GM04504 (cell line): ENCODE measurements at places on chromosomes 6 and 20.
A peak's percentile ranks its signal among the peaks of the same experiment; 100 is the strongest.

- no peak for DNase-seq
Measured at GRCh38 chr20:44785768-44786167, 24.6 kb downstream of the RIMS4 start.

DNA sequence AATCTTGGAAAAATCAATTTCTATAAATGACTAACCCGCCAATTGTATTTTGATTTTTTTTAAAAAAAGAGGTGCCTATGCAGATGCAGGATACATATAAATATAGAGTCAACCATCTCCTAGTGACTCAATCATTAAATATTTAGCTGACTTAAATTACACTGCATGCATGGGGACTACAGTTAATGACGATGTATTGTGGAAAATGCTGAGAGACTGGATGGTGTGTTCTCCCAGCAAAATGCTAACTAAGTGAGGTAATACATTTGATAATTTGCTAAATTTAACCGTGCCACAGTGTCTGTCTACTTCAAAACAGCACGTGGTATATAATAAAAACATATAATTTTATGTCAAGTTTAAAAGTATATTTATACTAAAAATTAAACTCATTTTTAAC lies 341.6 kb downstream of the PRKN start:
- no peak for DNase-seq

DNA sequence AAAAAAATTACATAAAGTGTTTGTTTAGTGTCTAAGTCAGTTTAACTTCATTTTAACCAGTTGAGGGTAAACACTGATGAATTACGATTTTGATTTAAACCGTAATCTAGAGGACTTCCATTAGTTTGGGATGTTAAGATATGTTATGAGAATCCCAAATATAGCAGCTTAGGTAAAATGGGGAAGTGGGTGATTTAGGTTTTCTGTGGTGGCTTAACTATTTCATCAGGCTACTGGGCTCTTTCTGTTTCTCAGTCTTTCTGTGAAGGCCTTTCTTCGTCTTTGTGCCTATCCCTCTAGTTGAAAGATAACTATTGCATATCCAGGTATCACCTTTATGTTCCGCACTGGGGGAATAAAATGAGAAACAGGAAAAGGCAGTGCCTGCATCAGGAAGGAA lies 27.9 kb downstream of the CENPW start:
- DNase-seq: no peak

GRCh38 chr6:6176127-6176526 lies 144.3 kb downstream of the F13A1 start:
- no peak for DNase-seq

GRCh38 chr20:21995461-21995860 lies 290.0 kb downstream of the PAX1 start:
- DNase-seq: no peak

- DNase-seq: no peak
Measured at GRCh38 chr6:106244931-106245330, 80.6 kb downstream of the ATG5 start.

DNA sequence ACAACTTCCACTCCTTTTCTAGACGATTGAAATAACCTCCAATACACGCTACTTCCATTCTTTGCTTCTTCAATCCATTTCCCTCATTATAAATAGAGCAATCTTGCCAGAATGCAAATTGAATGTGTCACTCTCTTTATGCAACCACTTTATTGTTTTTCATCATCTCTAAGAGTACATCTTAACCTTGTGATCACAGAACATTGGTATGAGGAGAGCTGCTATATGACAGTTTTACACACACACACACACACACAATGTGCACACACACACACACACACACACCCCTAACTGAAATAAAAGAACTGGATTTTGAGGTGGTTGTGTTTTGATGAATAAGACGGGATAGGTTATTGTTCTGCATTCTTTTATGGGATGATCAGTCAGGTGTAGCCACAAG lies 187.0 kb downstream of the HDGFL1 start:
- DNase-seq: no peak

DNA sequence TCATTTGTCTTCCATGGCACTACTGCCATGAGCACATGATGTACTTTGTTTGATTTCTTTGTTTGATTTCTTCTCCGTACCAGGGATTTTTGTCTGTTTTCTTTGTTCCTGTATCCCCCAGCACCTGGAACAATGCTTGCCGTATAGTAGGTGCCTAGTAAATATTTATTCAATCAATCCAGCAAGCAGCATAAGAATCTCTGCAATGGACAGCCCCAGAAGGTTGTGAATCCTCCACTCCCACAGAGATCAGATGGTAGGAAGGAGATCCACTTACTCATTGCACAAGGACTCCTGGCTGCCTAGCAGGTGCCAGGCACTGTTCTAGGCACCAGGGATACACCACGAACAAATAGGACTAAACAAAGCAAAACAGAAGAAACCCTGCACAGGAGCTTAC lies 6.7 kb upstream of the SYNJ2 start:
- no peak for DNase-seq

DNA sequence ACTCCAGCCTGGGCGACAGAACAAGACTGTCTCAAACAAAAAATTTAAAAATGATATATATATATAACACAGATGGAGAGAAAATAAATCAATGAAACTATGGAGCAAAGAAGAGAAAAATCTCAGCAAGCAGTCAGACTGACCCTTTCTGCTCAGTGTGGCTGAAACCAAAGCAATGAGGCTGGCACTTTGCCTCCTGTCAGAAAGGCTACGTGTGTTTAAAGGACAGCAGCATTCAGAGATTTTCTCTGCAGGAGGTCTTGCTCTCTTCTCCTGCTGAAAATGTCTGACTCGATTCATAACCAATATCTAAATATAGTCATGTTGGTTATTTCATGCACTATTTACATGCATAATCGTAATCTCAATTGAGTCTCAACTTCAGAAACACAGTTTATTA lies 527.0 kb upstream of the JARID2 start:
- DNase-seq: no peak

DNA sequence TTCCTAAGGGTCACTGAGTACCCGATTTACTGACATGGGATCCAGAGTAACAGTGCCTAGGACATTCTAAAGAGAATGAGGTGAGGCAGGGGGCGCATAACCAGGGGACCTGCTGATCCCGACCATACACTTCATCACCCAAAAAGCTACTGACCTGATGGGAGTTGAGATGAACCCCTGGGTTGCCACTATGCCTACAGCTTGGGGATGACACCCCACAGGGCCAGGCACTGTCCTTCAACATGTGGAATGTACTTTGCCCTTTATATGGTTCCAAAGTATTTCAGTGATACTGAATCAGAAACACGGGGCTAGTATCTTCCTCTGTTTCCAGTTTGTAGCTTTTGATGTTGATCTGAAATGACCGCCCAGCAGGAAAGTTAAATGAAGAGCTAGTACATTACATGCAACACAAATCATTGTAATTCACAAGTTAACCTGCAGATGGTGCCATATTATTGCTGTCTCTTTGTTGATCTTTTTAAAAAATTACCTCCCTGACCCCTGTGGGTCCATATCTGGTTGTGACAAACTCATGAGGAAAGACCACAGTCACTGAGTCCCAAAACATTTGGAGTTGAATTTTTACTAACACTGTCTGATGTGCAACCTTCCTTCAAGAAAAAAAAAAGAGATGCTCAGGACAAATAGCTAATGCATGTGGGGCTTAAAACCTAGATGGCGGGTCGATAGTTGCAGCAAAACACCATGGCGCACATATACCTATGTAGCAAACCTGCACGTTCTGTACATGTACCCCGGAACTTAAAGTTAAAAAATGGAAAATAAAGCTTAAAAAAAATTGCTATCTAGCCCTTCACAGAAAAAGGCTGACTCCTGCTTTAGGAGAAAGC lies 42.7 kb upstream of the GCNT2 start:
- DNase-seq: peak; percentile 11

DNA sequence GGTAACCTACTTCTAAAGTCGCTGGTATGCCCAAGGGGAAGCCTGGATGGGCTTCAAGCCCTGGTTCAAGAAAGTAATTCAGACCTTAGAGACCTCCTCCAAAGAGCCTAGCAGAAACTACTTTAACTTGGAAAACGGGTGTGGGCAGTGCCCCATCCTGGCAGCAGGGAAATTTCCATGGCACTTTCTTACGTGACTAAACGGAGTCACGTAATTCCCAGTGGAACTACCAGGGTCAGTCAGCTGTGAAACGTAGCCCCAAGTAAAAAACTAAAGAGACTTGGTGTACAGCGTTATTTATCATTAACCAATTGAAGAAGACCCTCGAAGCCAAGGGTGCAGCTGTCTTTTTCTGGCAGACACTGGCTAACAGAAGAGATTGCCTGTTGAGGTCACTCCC lies 114.0 kb downstream of the RCAN2 start:
- no peak for DNase-seq

GRCh38 chr6:97128507-97128906 lies 154.5 kb downstream of the MMS22L start:
- DNase-seq: no peak

DNA sequence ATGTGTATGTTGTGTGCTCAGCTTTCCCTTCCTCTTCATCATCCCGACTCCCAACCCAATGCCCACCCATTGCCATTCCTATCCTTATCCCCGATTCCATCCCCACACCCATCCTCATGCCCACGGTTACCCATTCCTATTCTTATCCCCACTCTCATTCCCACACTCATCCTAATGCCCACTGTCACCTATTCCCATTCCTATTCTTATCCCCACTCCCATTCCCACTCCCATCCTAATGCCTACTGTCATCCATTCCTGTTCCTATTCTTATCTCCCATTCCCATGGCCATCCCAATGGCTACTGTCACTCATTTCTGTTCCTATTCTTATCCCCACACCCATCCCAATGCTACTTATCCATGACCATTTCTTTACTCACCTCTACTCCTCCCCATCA lies 254.1 kb downstream of the DHX35 start:
- DNase-seq: no peak

DNA sequence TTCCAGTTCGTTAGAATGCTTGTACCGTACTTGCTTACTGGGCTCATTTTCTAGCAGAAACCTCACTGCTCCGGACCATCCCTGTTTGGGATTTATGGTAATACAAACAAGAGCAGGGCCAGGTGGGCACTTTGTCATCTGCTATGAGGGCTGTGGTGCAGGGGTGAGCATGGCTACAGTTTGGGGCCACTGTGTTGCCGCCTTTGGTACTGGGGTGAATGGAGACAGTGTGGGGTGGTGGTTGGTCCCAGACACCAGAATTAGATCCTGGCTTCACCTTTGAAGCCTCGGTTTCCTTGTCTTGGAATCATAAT lies 95.0 kb downstream of the TOX2 start:
- DNase-seq: no peak
